HFFc6 (cell line): ENCODE measurements at places on chromosomes 4 and X.

DNA sequence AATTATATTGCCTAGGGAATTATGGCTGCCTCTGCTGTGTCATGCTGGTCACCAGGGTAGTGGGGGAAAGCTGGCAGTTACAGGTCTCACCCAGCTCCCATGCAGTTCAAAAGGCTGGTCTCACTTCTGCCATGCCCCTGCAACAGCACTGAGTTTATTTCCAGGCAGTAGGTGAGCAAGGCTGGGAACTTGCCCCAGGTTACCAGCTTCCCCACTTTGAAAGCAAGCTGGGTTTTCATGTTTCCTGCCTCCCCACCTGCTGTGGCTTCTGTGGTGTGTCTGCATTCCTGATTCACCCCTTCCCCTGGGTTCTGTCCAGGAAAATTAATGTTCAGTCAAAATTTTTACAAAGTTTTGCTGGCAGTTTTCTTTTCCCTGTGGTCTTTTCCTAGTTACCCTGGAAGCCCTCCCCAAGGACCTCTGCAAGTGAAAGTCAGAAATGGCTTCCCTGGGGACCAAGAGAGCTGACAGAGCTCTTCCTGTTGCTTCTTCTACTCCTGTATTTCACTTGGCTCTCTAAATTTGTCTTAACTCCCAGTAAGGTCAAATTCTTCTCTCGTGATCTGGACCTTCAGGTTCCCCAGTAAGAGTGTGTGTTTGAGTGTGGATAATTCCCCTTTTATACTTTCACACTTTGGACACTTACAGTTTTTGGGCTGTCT is 58.5 kb upstream of the AGTR2 start:
- H3K4me1 ChIP-seq, result no peaks in the 10 kb centered on the region
- no peaks in the 10 kb centered on the region for H3K27me3 ChIP-seq
- no peaks in the 10 kb centered on the region; the same call in 1 of the 2 replicates for H3K36me3 ChIP-seq
- H3K4me3 ChIP-seq, result no peak overlapping the region
- H3K27ac ChIP-seq, result no peak overlapping the region

DNA sequence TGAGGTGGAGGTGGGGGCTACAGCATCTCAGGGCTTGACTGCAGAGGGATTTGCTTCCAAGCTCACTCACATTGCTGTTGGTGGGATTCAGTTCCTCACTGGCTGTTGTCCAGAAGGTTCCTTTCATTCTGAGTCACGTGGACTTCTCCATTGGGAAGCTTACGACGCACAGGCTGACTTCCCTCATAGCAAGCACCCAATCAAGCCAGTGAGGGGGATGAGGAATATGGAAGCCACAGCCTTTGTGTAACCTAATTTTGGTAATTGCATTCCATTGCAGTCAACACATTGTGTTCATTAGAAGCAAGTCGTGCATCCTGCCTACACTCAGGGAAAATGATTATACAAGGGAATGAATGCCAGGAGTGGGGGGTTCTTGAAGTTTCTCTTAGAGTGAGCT is 32.7 kb upstream of the MXRA5 start:
- no peak for DNase-seq
- H3K4me3 ChIP-seq, result no peak overlapping the region
- H3K27me3 ChIP-seq, result no peaks in the 10 kb centered on the region; the same call in 1 of the 2 replicates
- H3K4me1 ChIP-seq, result no peaks in the 10 kb centered on the region
- H3K27ac ChIP-seq, result no peak overlapping the region

DNA sequence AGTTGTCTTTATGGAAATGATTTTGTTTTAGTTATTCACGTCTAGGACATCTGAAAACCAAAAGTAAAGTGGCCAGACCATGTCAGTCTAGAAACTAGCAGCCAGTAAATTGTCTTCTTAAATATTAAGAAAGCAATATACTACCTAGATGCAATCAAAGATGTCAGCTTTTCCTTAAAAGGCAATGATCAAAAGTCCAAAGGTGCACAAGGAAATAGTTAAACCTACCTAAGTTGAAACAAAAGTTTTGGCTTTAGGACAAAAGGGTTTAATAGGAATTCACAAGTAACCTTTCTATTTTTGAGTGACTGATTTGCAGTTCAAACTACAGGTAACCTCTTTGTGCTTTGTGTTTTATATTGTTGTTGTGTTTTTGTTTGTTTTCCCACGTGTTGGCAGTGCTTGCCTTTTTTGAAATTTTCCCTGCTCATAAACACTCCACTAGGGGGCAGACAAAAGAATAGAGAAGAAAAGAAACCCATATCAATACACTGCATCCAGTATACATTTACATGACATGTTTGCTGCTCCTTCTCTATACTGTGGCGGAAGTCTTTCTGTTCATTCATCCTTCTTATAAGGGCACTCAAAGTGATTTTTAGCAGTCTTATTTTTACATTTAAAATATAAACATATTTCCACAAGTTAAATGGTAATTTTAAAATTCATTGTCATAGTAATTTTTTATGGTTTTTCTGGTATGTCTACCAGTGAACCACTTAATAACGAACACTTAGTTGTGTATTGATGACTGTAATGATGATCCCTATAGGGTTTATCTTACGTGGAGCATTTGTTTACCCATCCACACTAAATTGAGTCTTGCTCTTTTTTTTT is 62.7 kb downstream of the GAB1 start:
- peaks cover 46% of the 10 kb centered on the region for H3K4me1 ChIP-seq
- DNase-seq, result peak; percentile 49
- H3K27ac ChIP-seq, result no peak overlapping the region
- no peak overlapping the region for H3K4me3 ChIP-seq
- H3K36me3 ChIP-seq, result no peaks in the 10 kb centered on the region

DNA sequence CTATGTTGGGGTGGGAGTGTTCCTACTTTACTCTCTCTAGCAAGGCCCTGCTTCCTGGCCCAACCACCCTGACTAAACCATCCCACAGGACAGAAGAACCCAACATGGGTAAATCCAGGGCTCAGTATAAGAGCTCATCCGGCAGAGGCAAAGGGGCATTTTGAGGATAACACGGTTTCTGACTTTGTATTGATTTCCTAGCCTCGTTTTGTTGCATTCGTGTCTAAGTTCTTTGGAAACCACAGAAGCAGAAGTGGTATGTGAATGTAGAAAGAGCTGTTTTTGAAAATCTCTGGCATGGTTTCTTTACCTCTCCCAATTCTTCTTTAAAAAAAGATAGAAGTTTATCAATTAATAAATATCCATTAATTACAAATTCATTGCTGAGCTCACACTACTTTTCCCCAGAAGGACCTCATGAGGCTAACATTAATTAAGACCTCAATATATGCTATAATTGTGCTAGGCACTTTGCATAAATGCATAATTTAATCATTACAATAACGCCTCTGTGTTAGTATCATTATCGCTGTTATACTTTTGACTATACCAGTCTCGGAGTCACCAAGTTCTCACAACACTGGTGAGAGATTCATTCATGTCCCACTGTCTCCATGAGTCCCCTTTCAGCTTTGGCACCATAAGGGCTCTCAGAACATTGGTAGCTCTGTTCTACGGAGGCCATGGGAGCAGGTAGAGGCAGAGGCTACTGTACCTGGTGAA is 5.8 kb upstream of the CLNK start:
- DNase-seq, result no peak
- no peaks in the 10 kb centered on the region for H3K4me1 ChIP-seq
- peaks cover 4% of the 10 kb centered on the region for H3K27me3 ChIP-seq
- H3K4me3 ChIP-seq, result no peak overlapping the region
- H3K36me3 ChIP-seq, result no peaks in the 10 kb centered on the region

DNA sequence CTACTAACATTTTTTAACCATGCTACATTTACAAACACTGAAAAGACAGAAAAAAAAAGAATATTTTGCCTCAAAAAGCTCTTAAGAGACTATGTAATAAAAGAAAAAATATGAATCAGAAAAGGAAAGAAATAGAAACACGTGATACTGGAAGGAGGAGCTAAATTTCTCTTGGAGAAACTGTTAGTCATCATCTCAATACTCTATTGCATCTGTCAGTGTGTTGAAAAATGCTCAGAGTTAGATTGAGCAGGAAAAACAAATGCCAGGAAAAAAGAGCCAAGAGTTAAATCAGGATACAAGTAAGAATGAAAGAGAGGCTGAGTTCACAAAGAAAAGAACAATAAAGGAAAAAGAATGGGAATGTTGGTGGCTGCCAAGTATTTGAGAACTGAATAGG is 2.6 kb downstream of the RAB28 start:
- H3K27me3 ChIP-seq, result no peaks in the 10 kb centered on the region
- peaks cover 54% of the 10 kb centered on the region for H3K4me1 ChIP-seq
- H3K27ac ChIP-seq, result peak overlapping the region; percentile 17
- DNase-seq, result peak; percentile 11
- H3K4me3 ChIP-seq, result peak overlapping the region; percentile 62

- DNase-seq, result no peak
- H3K27ac ChIP-seq, result no peak overlapping the region
- H3K27me3 ChIP-seq, result no peaks in the 10 kb centered on the region
- H3K4me3 ChIP-seq, result no peak overlapping the region
- no peaks in the 10 kb centered on the region for H3K4me1 ChIP-seq
Observed at GRCh38 chr4:95985051-95985450, 145.2 kb downstream of the PDHA2 start.

GRCh38 chrX:6810776-6811175 is 275.9 kb upstream of the VCX3A start:
- peak; percentile 3 for DNase-seq
- H3K27me3 ChIP-seq, result no peaks in the 10 kb centered on the region; the same call in 1 of the 2 replicates

- no peaks in the 10 kb centered on the region for H3K27me3 ChIP-seq
- no peak for DNase-seq
- no peak overlapping the region for H3K4me3 ChIP-seq
- no peaks in the 10 kb centered on the region for H3K36me3 ChIP-seq
Observed at GRCh38 chrX:87105131-87105530, 412.5 kb upstream of the KLHL4 start.

- H3K27me3 ChIP-seq, result peaks cover 1% of the 10 kb centered on the region
Observed at GRCh38 chrX:71514367-71515037, 18.4 kb upstream of the OGT start.

DNA sequence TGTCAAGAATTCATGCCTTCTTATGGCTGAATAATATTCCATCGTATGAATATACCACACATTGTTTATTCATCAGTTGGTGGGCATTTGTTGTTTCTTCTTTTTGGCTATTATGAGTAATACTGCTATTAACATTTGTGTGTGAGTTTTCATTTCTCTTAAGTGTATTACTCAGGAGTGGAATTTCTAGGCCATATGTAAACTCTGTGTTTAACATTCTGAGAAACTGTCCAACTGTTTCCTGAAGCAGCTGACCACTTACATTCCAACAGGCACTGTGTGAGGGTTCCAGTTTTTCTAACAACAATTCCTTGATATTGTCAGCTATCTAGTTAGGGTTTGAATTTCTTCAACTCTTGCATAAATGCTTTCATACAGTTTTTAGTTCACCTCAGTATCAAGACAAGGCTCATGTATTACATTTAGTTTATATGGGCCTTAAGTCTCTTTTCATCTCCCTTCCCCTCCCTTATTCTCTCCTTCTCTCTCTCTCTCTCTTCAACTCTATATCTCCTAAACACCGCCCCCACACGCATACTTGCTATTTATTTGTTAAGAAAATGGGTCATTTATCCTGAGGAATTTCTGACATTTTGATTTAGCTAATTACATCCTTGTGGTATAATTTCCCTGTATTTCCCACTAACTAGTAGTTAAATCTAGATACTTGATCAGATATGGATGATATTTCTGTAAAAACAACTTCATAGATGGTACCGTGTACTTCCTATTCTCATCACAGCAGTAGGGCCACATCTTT is 77.4 kb downstream of the WDR19 start:
- DNase-seq, result peak; percentile 36
- H3K4me3 ChIP-seq, result no peak overlapping the region
- H3K36me3 ChIP-seq, result peaks cover 8% of the 10 kb centered on the region; the same call in 1 of the 2 replicates
- H3K27me3 ChIP-seq, result peaks cover 1% of the 10 kb centered on the region; the same call in 1 of the 2 replicates
- peak overlapping the region; percentile 36 for H3K27ac ChIP-seq
